ENCODE measurements at places on chromosomes 11 and 22.

- DNase-seq, result no peak
Observed at GRCh38 chr11:104529906-104530305, 366.0 kb upstream of the PDGFD start.

GRCh38 chr22:30208631-30209603 lies 37.6 kb downstream of the LIF start:
- no peak for DNase-seq

DNA sequence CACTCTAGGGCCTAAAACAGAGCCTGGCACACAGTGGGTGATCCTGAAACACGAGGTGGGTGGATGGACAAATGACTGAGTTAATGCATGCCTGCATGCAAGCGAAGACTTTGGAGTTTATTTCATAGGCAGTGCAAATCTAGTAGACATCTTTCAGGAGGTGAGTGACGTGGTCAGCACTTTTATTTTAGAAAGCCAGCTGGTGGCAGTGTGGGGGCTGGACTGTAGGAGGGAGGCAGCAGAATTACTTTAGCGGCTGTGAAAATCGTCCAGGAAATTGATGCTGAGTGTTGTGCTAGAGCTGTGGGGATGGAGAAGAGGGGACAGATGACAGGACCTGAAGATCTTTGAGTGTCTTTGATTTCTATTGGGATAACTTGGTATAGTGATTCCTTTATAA lies 47.1 kb downstream of the BMAL1 start:
- no peak for DNase-seq

DNA sequence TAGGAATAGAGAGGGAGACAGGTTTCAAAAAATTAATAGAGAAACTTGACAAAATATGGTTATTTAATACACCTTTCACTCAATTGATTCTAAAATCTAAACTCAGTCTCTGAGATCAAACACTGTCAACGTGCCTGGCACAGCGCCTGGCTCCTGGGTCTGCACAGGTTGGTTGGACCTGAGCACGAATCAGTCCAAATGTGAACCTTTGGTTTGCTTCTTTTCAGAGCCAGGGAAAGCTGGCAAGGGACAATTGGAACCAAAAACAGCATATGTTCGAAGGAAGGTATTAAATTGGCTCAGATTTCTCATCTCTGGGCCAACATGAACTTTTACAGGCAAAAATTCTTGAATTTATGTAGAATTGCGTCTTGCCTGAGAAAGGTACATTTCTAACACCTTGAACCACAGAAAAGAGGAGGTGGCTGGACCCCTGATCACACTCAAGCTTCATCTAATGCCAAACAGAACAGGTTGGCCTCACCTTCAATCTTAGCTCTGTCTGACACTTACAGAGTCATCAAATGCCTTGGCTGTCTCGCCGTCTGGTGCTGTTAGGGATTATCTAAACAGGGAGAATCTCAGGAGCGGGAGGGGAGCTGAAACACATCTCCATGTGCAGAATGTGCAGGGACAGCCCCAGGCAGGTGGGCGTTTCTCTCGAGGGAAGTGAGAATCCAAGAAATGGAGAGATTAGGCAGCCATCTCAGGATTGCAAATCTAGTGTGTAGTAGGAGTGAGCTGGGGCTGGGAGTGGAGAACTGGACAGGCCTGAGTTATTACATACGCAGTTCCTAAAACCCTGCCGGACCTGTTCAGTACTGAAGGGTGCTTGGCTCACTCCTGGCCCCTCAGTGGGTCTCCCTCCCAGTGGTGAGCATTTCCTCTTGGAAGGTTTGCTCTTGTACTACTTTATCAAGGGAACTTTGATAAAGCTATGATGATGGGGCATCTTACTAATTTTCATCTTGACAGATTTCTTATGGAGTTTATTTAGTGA lies 442.2 kb upstream of the B3GAT1 start:
- no peak for DNase-seq

DNA sequence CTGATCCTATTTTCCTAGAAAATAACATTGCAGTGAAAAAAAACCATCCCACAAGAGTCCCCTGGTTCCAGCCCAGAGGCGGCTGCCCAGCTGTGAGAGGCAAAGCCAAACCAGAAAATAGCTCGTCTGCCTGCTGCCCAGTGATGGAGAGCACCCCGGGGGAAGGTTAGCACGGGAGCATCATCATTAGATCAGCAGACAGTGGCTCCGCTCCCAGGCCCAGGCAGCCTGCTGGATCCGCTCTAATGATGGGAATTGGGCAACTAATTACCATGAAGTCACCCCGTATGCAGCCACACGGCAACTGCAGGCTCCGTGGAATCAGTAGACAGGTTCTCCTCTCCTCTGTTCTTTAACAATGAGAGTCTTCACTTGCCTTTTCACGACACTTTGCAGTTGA lies 17.1 kb upstream of the B3GAT1 start:
- no peak for DNase-seq

GRCh38 chr11:44873537-44873936 lies 77.1 kb downstream of the TP53I11 start:
- DNase-seq, result no peak

DNA sequence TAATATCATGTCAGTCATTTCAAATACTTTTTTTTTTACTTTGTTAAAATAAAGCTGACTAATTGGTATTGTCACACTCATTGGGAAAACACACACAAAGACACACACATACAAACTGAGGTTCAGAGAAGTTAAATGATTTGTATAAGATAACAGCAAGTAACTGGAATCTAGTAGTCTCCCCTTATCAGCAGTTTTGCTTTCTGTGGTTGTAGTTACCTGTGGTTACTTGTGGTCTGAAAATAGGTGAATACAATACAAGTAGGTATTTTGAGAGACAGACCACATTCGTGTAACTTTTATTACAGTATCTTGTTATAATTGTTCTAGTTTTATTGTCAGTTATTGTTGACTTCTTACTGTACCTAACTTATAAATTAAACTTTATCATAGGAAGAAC lies 610.9 kb downstream of the CNTN5 start:
- no peak for DNase-seq
